ENCODE measurements at places on chromosomes 6 and 20. TPM values are rescaled to one million over a fixed set of nuclear protein-coding genes. Genes with fewer than 3 reads are reported as not detected.

Gene ARMH2
- total RNA-seq, result not detected

Gene RBM24
- total RNA-seq, result not detected

Gene HLA-G
- 0.37 TPM for total RNA-seq

Gene BACH2
- 101 TPM for total RNA-seq
